NCI-H524 treated with DMSO at 0.1 percent for 48 hours (cell line): ENCODE measurements at places on chromosomes 1 and 21.

DNA sequence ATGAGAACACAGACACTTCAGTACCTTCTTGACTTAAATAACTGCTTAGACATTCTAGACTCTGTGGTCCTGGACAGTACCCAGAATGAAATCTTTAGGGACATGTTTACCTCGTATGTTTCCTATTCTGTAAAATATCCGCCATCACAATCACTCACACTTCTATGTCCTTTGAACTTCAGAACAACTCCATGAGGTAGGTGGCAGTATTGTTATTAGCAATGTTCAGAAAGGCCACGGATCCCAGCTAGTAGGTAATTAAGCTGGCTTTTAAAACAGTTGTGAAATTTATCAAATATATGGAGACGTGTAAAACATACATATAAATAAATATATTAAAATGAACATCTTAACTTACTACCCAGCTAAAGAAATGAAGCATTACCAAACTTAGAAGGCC is 83.4 kb downstream of the CACHD1 start:
- DNase-seq, result no peak

- no peak for DNase-seq
Observed at GRCh38 chr1:72097851-72098570, 184.3 kb downstream of the NEGR1 start.

- DNase-seq, result no peak
Observed at GRCh38 chr1:24175033-24175755, 11.9 kb downstream of the IFNLR1 start.

DNA sequence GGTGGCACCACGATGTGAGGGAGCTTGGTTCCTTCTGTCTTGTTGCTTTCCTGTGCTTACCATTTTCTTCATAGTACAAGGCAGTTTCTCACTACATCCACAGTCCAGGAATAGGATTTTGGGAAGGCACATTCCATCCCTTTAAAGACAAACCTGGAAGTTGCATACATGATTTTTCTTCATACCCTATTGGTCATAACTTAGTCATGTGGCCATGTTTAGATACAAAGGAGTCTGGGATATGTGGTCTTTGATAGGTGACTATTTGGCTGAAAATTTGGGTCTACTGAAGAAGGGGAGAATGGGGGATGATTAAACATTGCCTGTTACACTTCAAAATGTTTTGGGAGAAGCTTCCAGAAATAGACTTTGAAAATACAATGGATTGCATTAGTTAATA is 7.0 kb downstream of the DYRK1A start:
- DNase-seq, result no peak

DNA sequence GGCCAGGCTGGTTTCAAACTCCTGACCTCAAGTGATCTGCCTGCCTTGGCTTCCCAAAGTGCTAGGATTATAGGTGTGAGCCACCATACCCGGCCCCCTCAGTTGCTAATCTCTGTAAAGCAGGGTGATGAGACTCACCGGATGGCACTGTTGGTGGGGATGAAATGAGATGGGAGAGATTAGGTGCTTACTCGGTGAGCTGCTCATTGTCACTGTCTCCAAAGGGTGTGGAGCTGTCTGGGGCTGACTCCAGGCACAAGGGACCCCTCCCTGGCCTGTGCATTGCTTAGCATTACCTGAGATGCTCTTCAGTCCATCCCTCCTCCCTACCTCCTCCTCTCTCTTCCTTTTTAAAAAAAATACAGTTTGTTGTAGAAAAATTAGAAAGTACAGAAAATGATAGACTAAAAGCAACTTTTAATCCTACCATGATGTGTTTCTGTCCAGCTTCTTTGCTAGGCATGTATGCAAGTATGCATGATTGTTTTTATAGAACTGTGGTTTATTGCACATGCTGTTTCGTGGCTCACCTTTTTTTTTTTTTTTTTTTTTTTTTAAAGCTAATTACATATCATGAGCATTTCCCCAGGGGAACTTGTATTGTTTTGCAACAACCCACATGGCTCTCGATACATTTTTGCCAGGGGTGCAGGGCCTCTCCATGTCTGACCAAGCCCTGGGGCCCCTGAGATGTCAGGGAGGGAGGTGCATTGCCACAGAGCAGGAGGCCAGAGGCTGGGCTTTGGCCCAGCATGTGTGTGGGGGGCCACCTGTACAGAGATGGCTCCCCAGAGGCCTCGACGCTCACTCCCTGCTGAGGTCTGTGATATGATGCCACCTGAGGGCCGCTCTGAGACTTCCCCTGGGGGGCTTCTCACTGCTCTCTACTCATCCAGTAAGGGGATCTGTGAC is 55.4 kb downstream of the ARHGEF10L start:
- no peak for DNase-seq

DNA sequence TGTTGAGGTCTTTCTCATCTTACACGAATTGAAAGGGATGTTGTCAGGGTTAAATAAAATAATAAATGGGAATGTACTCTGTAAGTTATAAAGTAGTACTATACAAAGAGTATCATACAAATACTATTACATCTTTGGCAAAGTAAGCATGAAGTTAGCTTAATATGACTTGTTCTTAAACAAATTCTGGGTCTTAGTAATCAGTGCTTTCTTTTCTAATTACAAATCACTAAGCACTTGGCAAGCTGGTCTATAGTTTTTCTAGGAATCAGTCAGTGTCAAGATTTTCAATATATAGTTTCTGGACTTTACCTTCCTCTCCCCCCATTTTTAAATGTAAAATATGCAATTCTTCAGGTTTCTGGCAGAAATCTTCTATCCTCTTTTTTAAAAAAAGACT is 6.9 kb downstream of the LYST start:
- no peak for DNase-seq

DNA sequence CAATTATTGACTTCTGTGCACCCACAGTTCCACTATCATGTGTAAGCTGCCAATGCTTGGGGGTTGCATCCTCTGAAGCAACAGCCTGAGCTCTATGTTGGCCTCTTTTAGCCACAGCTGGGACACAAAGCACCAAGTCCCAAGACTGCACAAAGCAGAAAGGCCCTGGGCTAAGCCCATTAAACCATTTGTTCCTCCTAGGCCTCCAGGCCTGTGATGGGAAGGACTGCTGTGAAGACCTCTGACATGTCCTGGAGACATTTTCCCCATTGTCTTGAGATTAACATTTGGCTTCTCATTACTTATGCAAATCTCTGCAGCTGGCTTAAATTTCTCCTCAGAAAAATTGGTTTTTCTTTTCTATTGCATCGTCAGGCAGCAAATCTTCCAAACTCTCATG is 123.7 kb upstream of the DEPDC1 start:
- DNase-seq, result no peak

DNA sequence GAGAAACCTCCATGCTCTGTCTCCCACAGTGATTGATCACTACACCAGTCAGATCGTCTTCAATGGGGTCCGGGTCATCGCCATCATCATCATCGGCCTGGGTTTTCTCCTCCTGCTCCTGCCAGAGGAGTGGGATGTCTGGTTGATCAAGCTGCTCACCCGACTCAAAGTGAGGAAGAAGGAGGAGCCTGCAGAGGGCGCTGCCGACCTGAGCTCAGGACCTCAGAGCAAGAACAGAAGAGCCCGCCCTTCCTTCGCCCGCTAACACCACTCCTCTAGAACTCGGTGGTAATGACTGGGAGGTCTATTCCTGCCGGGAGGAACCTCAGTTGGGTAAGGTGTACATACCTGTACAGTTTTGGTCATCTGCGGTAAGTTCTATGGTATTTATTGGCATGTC is 50.3 kb upstream of the COA6 start:
- no peak for DNase-seq

GRCh38 chr1:21255284-21255942 is 34.9 kb downstream of the ECE1 start:
- peak; percentile 49 for DNase-seq

GRCh38 chr1:179953974-179954492 is 577 bp upstream of the CEP350 start:
- no peak for DNase-seq

DNA sequence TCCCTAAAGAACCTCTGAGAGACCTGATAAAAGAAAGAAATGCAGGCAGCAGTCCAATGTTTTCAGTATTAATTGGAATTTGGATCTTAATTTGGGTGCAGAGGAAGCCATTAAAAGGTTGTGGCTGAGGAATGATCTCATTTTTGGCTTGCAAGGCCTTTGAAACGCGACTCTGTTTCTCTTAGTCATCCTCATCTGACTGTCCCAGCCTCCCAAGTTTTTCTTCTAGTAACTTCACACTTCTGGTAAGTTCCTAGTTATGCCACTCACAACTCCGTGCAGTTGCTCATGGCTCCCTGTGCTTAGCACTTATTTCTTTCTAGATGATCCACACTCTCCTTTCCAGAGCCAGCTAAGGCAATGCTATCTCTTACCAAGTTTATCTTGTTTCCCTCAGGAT is 147.4 kb upstream of the USP24 start:
- no peak for DNase-seq

DNA sequence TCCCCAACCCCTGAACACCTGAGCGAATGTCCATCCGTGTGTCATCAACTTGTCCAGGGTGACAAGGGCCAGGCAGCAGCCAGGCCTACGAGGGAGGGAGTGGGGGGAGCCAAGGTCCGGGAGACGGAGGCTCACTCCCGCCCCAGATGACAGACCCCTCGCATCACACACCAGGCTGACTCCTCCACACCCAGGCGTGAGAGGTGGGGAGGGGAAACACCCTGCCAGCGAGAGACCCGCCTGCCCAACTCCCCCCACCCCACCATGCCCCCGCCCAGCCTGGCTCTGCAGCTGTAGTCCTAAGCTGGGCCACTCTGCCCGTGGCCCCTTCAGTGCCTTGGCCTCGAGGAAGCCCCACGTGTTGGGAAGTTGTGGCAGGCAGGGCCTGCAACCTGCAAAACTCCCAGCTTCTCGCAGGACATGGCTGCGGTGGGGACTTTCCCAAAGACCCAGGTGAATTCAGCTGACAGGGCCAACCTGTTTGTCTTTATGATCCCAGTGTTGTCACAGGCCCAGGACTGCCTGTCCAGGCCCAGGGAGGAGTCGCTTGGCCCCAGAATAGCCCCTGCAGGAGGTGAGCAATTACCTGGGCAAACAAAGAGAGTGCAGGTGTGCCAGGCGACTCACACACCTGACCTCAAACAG is 62.9 kb downstream of the RIPK4 start:
- DNase-seq, result no peak

- peak; percentile 84 for DNase-seq
Observed at GRCh38 chr1:59680044-59680443, 134.7 kb upstream of the HOOK1 start.

DNA sequence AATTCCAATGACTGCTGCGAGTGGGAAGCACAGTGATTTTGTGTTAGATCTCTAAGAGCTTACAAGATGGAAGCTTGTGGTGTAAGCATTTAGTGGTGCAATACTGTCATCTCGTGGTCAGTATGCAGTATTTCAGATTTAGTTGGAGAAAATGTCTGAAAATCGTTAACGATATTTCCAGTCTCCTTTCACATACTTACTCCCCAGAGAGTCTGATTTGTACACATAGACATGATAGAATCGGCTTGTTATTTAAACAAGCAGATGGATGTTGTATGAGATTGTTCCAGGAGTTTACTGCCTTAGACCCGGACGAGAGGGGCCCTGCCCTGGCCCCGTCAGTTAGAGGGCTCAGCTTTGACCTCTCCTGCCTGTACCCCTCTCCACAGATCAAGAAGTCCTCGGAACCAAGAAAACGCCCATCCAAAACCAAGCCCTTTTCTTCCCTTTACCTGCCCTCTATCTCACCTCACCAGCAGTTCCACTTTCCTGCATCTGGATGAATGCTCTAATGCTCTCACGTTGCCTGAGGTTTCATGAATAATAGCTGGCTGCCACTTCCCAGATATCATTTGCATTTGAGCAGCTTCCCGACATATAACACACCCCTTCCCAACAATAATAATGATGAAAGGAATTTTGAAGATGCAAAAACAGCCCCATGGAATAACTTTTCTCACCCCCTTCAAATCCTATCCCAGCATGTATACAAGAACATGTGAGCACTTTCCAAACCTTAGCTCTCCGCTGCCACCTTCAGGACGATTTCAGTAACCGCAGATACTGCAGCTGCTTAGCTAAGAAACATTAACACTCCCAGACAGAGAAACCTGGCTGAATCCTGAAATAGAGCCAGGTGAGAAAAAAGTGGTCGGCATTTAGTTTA is 247.3 kb downstream of the LTN1 start:
- DNase-seq, result peak; percentile 58

DNA sequence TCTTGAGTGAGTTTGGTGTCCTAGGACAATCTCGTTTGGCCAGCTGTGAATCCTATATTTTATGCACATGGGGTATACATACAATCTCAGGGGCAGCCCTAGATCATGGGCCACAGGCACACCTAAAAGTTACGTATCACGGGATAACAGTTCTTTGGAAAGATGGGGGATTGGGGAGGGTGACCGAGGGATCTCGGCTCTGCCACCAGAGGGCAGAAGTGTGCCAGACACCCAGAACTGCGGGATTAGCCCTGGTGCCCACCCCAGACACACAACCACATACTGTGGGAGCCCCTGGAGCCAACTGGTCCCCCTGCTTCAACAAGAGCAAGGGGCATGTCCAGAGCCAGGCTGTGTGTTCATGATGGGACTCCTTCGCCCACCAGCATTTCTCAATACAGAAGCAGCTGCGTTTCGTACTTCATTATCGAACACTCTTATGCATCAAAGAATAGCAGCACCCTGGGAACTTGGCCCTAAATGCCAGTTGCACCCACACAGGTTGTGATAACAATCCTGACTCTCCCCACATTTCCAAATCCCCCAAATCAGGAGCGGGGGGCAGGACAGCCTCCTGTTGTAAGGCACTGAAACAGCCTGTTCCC is 37.4 kb downstream of the TMCO4 start:
- DNase-seq, result no peak

DNA sequence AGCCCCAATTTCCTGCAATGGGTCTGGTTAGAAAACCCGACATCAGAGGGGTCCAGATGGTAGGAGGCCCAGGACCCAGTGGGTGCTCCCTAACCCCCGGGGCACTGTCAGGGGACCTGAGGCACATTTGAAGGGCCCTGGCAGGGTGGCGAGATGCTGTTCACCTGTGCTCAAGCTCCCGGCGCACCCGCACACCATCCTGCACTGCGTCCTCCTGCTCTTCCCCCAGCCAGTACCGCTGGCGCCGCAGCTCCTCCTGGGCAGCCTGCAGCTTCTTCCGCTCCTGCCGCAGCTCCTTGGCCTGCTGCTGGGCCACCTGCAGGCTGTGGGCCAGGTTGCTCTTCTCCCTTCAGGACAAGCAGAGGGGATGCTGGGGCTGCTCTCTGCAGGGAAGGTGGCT is 36.0 kb downstream of the RNU1-1 start:
- no peak for DNase-seq

- no peak for DNase-seq
Observed at GRCh38 chr1:224387302-224387912, 30.7 kb downstream of the CNIH4 start.

- DNase-seq, result no peak
Observed at GRCh38 chr21:45539796-45540600, 2.2 kb downstream of the SLC19A1 start.

DNA sequence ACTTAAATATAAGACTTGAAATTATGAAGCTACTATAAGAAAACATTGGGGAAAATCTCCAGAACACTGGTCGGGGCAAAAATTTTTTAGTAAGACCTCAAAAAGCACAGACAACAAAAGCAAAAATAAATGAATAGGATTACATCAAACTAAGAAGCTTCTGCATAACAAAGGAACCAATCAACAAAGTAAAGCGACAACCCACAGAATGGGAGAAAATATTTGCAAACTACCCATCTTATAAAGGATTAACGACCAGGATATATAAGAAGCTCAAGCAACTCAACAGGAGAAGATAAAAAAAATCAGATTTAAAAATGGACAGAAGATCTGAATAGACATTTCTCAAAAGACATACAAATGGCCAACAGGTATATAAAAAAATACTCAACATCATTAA is 19.1 kb downstream of the UCHL5 start:
- no peak for DNase-seq
